ENCODE measurements at places on chromosomes 7 and 10.

DNA sequence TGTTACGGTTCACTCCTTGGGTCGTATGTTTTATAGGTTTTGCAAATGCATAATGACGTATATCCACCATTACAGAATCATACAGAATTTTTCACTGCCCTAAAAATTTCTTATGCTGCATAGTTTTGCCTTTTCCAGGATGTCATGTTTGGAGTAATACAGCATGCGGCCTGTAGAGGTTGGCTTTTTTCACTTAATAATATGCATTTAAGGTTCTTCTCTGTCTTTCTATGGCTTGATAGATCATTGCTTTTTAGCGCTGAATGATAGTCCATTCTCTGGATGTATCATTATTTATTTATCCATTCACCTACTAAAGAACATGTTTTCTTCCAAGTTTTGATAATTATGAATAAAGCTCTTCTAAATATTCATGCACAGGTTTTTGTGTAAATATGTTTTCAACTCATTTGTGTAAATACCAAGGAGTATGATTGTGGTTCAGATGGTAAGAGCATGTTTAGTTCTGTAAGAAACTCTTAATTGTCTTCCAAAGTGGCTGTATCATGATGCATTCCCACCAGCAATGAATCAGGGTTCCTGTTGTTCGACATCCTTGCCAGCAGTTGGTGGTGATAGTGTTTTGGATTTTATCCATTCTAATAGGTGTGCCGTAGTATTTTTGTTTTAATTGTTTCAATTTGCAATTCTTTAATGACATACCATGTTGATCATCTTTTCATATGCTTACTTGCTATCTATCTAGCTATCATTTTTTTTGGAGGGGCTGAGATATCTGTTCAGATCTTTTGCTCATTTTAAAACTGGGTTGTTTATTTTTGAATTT, 531.2 kb upstream of the GHITM start:
- DNase-seq = no peak

GRCh38 chr7:162632-163297, 29.6 kb upstream of the FAM20C start:
- no peak for DNase-seq

GRCh38 chr10:26474026-26474425, 35.9 kb downstream of the APBB1IP start:
- no peak for DNase-seq

DNA sequence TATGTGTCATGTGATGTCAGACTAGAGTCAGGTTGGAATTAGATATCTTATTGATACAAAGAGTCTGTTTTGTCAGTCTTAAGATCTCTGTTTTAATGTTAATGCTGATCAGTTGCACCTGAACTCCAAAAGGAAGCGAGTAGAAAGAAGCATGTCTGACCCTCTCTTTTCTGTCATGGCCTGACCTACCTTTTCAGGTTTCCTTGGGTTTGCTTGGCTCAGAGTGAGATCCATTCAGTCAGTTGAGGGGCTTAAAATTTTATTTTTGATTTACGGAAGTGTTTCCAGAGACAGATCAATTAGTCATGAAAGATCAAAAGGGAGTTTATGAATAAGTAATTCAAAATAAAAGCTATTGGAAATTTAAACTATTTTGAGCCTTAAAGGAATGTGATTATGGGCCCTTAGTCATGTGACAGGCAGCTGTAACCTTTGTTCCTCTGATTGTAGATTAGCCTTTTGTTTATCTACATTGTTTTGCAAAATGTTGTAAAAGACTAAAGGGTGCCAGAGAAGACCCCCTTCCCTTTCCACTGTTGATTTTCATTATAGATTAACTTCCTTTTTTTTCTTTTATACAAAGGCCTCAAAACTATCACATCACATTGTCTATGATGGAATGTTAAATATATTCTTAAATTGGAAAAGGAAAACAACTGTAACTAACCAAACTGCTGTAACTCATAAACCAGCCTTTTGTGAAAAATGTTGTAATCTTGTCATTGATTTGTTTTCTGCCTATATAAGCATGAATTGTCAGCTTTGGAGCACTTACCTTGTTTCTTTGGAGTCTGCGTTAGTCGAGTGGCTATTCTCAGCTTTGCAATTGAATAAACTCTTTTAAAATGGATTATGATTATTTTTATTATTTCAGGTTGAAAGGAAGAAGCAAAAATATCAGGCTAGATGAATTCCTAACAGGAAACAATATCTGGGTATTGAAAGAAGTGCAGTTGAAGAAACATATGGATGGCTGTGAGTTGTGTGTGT, 195.5 kb upstream of the MBL2 start:
- DNase-seq = no peak

- DNase-seq = no peak
Observed at GRCh38 chr7:39624442-39624807, 1.1 kb downstream of the RALA start.

DNA sequence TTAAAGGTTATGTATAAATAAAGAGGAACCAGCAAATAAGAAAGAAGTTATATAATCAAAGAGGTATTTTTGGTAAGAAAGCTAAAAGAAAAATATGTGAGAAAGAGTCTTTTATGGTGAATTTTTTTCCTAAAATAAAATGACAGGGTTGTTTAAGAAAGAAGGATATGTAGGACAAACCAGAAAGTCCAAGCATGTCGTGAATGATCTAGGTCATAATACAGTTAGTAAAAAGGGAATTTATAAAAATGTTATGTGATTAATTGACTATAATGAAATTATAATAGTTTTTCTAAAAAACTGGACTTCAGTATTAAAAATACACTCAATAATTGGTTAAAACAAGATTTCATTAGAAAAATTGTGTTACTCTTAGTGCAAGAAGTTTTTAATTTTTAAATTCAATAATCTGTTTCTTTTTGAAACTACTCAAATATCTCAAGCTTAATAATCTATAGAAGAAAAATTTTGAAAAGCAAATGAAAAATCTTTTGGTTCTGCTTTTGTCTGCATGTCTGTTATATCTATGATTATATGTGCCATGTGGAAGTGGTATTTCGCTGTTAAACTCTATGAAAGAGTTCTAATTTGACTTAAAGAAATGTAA, 23.3 kb downstream of the AVL9 start:
- DNase-seq = no peak

DNA sequence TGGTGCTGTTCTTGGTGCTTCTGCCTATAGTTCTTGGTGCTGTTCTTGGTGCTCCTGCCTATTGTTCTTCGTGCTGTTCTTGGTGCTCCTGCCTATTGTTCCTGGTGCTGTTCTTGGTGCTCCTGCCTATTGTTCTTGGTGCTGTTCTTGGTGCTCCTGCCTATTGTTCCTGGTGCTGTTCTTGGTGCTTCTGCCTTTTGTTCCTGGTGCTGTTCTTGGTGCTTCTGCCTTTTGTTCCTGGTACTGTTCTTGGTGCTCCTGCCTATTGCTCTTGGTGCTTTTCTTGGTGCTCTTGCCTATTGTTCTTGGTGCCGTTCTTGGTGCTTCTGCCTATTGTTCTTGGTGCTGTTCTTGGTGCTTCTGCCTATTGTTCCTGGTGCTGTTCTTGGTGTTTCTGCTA, 71.1 kb downstream of the PTPRN2 start:
- DNase-seq = no peak

DNA sequence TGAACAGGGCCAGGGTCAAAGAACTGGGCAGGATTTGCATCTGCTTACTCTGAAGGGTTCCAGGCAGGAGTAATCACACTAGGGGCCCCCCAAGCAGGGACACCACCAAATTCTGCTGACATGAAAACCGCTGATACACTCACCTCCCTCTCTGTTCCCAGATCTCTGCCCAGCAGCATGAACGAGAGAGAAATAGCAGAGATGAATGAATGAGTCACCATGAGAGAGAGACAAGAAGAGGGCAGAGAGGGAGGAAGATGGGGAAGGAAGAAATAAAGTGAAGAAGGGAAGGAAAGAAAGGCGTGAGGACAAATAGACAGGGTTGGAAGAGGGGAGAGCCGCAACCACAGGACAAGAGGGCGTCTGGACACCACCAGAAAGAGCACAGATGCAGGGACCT, 285.9 kb upstream of the NEBL start:
- no peak for DNase-seq

GRCh38 chr7:96591900-96592676, 117.6 kb downstream of the SEM1 start:
- DNase-seq = no peak

- DNase-seq = no peak
Observed at GRCh38 chr10:44552726-44553125, 167.8 kb upstream of the CXCL12 start.

DNA sequence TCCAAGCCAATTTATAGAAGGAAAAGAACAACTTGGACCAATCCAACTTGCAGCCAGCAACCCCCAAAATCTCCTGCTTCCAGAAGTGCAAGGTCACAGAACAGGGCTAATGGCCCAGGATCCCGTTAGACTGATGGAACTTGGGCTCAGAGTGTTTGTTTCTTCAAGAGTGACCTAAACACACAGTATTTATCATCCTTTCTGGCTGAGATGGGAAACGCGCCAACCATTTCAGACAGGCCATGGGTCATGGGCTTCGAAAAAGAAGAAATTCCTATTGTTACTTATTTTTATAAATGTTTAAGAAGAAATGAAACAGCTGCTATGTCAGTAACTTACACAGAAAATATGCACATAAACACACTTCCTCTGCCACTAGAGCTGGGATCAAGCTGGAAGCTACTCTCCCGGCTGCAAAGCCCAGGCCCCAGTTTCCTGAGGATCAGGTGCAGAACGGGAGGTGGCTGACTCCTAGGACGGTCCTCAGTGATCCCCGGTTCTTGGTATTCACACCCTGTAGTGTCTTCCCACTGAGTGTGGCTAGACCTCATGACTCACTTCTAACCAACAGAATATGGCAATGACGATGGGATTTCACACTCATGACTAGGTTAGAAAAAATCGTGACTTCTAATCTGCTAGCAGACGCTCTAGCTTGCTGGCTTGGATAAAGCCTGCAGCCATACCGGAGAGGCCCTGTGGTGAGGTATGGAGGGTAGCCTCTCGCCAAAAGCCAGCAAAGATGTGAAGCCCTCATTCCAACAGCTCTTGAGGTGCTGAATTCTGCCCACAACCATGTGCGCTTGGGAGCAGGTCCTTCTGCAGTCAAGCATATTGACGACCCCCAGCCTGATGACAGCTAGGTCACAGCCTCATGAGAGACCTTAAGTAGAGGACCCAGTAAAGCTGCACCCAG, 60.2 kb downstream of the CHST15 start:
- no peak for DNase-seq

DNA sequence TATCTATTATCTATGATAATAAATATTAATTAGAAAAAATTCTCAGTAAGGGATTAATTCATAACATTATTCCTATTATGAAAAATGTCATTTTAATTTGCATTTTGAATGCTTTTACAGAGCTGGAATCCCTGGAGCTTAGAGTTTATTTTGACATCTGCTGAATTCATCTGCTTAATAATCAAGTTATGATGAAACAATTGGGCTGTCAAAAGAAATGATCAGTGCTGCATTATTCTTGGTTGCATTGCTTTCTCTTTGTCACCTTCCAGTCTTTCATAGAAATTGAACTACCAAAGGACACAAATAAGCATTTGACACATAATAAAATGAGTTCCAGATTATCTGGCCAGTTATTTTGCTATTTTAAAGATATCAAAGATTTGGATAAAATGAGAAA, 40.0 kb upstream of the MACC1 start:
- no peak for DNase-seq

GRCh38 chr10:42896735-42897134, 114.1 kb downstream of the BMS1 start:
- no peak for DNase-seq

GRCh38 chr7:5769571-5769970, 11.9 kb downstream of the RNF216 start:
- no peak for DNase-seq

DNA sequence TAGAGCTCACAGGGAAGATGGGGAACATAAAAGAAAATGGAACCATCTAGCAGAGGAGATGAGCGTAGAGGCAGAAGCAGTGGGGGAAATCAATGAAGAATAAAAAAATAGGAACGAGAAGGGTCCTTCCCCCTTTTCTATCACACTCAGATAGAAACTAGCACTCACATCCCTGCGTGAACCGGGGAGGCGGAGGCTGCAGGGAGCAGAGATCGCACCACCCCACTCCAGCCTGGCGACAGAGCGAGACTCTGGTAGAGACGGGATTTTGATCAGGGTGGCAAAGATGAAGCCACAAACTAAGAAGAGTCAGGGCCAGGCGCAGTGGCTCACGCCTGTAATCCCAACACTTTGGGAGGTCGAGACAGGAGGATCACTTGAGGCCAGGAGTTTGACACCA, 64.7 kb upstream of the ECHDC3 start:
- DNase-seq = no peak

DNA sequence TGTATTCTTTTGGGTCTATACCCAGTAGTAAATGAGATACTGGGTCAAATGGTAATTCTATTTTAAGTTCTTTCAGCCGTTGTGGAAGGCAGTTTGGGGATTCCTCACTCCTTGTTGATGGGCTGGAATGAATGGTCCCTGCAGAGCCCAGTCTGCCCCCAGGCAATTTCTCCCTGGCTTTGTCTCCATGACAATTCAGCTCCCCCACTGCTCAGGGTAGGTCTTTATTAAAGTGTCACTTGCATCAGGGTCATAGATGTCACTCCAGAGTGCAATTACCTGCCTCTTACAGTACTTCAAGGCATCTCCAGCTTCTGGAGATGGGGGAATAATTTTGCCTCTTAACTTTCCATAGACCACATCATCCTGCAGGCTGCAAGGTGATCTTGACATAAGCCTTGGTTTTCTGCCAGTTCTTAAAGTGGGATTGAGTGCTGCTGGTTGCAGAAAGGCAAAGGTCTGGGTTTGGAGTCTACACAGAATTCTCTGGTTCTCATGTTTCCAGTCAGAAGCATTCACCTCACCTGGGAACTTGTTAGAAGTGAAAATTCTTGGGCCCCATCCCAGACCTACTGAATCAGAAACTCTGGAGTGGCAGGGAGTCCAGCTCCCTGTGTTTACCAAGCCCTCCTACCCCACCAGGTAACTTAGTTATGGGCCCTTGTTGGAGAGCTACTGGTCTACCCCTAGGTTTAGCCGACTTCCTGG, 442.4 kb downstream of the GALNT17 start:
- no peak for DNase-seq

- DNase-seq = no peak
Observed at GRCh38 chr10:110410329-110411046, 87.2 kb upstream of the DUSP5 start.

- DNase-seq = no peak
Observed at GRCh38 chr7:105024734-105025133, 10.7 kb downstream of the KMT2E start.

DNA sequence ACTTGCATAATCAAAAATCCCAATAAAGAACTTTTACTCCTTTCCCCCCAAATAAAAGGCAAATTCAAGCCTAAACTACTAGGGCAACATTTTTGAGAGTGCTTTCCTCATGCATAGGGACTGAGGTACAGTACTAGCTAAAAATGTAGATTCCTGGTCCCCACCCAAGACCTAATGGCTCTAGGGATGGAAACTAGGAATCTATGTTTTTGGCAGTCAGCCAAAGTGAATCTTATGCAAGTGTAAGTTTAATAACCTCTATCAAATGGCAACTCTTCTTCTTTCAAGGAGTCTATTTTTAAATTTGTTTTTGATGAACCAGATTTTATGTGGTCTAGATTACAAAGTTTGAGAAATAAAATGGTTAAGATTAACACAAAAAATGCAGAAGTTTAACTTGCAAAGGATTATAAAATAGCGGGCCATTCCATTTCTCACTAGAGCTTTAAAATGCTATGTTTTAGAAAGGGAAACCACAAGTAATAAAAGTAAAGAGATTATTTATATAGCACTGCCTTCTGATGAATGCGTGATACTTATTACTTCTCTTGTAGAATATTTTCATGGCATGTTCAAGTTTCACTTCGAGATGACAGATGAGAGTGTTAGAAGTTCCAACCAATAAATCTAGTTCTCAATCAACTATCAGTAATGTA, 70.4 kb upstream of the MDFIC start:
- DNase-seq = no peak

All from KG1 (cell line).